ENCODE measurements at places on chromosomes 5 and 9.

GRCh38 chr9:33104401-33104800 is 27.9 kb upstream of the SMU1 start:
- DNase-seq, result no peak

DNA sequence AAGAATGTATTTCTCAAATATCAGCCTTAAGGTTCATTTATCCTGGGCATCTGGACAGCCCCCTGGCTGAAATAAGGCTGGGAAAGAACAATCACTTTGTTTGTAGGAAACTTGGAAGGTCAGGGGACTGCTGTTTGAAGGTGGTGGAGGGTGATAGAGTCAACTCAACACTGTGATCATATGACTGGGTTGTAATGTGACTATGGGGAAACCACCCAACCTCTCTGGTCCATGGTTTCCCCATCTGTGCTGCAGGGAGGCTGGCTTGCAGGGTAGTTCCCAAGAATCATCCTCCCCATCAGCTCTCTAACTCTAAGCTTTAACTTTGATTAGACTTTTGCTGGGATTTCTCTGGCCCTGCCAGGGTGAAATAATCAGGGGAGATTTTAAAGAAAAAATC is 10.0 kb downstream of the INSYN2B start:
- DNase-seq, result no peak

DNA sequence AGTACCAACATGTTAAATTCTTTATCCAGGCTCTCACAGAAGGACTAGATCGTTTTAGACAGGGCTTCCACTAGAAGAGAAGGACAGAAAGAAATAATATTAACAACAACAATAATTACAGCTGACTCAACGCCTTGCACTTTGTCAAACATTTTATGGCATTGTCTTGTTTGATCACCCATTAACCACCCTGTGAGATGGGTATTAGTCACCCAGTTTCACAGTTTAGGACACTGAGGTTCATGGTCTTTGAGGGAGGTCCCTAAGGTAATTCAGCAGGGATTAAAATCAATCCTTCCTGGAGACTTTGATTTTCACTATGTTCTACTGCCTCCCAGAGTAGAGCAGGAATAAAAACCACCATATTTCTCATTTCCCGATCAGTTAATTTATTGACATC is 51.4 kb upstream of the BNC2 start:
- no peak for DNase-seq

- no peak for DNase-seq
These were observed 25.9 kb downstream of the SAR1B start for GRCh38 chr5:134606726-134607125.

DNA sequence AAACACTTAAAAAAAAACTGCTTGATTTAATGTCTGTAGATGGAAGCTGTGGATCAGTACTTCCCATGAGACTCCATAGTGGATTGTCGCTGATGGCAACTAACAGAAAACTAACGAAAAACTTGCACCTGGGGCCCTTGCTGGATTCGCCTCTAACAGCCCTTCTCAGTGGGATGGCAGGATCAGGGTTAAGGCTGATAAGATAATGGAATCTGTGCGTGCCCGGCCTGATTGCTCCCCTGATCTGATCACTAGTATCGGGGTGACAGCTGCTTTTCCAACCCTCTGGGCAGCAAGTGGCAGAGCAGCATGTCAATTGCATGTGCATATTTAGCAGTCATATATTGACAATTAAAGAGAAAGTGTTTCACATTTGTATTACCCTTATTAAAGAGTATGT is 185.8 kb upstream of the ELAVL2 start:
- DNase-seq, result no peak

DNA sequence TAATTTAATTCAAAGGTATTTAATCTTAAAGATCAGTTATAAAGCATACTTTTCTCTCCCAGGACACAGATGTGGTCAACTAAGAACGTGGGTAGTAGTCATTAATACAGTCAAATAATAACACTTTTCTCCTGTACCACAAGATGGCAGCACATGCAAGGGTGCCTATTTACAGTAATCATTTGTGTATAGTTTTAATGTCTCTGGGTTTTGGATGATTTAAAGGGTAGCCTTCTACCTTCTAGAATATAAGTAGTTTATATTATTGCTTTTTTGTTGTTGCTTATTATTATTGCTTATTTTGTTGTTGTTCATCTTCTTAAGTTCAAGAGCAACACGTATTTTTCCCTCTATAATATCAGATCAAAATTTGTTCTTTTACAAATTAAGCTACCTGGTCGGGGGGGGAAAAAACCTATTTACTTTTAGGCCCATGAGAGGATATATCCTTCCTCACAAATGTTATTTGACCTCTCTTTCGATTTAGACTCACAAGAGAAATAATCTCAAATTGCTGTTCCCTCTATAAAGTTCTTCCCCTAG is 59.6 kb upstream of the SLC27A6 start:
- no peak for DNase-seq

DNA sequence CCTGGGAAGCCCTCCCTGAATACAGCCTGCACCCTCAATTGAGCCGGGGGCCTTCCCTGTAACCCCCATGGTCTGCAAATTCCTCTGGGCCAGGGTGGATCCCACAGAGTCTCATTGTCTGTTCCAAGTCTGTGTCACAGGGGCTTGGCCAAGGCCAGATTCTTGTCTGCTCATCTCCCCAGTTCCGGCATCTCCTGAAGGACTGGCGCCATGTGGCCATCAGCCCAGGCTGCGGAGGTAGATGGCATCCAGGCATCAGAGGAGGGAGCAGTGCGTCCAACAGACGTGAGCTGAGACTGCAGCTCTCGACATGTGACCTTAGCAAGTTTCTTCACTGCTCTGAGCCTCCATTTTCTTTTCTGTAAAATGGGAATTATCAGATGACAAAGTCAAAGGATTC is 37.3 kb upstream of the RPL26L1 start:
- no peak for DNase-seq

DNA sequence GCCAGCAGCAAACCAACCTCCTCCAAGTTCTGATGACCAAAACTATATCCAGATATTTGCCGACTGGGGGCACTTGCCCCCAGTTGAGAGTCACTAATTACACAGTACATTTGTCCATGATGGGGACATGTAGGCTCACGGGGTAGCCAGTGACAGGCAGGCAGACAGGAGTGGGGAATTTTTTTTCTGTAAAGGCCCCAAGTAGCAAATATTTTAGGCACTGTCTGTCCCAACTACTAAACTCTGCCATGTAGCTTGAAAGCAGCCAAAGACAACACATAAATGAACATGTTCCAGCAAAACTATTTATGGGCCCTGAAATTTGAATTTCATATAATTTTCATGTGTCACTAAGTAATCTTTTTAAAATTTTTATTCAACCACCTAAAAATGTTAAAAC is 80.7 kb downstream of the GRIA1 start:
- DNase-seq, result no peak

DNA sequence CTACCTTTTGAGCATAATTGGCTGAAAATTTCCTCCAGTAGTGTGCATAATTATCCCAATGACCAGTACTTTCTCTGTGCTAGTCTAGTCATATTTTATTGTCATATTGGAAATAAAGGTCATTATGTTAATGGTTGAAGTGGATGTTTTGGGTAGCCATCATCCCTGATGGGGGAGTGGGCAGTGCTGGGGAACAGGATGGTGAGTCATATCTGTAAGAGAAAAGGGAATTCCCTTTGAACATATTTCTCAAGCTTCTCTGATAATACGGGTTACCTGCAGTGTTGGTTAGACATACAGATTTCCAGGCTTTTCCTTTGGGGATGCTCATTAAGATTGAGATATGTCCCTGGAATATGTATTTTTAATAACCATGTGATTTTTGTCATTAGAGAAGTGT is 33.3 kb upstream of the SPATA31D4 start:
- DNase-seq, result no peak

- DNase-seq, result no peak
These were observed 13.8 kb upstream of the COL15A1 start for GRCh38 chr9:98929895-98930341.

- no peak for DNase-seq
These were observed 19.5 kb downstream of the ERAP1 start for GRCh38 chr5:96788112-96788749.

DNA sequence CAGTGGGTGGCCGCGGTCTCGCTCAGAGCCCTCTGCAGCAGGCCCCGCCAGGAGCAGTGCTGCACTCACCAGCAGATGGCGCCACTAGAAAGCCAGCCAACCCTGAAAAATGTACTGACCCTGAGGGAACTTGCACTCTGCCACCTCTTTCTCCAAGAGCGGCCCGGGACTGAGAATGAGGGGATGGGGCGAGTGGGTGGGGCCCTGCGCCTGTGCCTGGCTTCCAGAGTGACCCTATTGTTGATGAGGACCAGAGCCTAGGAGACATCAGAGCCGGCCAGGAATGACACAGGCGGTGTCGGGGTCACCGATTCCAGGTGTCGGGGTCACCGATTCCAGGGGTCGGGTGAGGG is 2.9 kb upstream of the IL17B start:
- peak; percentile 64 for DNase-seq

- no peak for DNase-seq
These were observed 135.6 kb downstream of the BOD1 start for GRCh38 chr5:173480896-173481295.

GRCh38 chr5:122110987-122111386 is 18.4 kb upstream of the ZNF474 start:
- DNase-seq, result no peak

- no peak for DNase-seq
These were observed 118.7 kb upstream of the SGCD start for GRCh38 chr5:156208271-156208670.

DNA sequence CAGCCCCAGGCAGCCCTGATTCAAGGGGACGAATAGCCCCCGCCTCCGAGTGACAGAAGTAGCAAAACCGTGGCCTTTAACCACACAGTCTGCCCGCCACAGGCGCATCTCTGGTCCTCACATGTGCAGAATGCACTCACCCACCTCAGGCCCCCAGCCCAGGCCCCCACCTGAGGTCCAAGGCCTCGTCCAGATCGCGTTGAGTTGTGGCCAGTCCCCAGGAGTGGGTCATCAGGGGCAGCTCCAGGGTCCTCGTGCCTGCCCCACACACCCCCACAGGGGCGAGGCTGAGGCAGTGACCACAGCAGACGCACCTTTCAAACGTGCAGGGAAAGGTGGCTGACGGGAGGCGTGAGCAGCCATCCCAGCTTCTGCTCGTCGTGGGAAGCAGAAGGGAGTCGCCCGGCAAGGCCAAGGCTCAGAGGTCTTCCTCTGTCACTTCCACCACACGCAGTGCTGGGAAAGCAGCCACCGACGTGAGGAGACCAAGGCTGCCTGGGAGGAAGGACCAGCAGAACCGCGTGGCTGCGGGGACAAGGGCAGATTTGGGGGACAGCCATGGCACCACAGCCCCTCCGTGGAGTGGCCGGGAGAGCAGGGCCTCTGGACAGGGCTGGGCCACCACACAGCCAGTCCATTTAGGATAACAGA is 77.8 kb upstream of the OTULINL start:
- no peak for DNase-seq
